Karpas-422 (cell line): ENCODE measurements at places on chromosomes 4 and X.

GRCh38 chr4:7299010-7299907, 106.9 kb downstream of the SORCS2 start:
- no peak for DNase-seq

DNA sequence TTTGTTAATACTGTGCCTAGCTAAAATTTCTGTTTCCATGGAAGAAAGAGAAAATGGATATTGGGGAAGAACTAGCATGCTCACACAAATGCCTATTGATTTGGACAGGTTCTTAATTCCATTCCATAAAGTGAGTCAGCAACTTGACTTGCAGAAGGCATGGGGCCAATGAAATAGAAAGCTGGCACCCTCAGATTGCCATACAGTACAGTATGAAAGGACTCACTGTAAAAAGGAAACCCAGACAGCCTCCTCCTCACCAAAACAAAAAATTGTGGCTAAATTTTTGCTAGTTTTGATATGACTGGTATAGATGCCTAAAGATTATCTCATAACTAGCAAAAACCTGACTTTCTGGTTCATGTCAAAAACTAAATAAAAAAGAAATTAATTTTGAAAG, 11.2 kb upstream of the TAB3 start:
- no peak for DNase-seq

- DNase-seq: no peak
Observed at GRCh38 chr4:176271749-176272148, 2.7 kb upstream of the ASB5 start.

DNA sequence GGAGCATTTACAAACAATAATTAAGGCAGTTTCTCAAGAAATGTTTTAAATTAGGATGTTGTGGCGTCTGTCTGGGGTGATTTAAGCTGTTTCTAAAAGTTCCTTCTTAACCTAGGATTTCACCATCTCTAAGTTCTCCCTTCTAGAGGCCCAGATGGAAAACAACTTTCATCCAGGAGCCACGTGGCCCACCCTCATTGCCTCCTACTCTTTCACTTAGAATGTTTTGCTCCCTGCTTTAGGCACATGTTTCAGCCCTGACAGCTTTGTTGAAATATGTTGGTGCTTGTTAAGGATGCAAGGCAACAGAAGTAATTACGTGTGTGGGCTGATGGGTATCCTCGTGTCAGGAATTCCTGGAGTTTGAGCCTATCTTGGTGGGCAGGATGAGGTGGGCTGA, 131.3 kb downstream of the GUCY2F start:
- DNase-seq: no peak

DNA sequence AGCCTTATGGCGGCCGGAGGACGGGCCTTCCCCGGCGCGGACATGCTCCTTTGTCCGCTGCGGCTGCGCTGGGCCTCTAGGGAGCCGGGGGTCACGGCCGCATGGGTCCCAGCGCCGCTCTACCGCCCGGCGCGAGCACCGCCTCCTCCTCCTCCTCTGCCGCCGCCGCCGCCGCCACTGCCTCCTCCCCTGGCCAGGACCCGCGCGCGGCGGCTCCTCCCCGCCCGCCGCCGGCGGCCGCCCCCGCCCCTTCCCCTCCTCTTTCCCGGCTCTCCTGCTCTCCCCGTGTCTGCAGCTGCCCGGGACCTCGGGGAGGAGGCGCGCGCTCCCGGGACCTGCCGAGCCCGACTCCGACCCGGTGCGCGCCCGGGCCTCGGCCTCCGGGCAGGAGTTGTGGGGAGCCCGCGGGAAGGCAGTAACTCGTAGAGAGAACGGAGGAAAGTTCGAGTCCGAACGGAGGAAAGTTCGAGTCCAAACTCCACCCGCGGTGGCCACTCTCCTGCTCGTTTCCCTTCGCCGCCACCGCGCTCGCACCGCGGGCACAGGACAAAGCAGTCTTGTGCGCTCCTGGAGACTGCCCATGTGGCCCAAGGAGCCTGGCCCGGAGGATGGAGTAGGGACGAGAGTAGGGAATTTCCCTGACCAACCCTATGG, at the start of gene ADGRA3:
TSS of gene ADGRA3 (minus strand) at position 179 of the 654 bp plus-strand sequence. CDS start 282 bp downstream, outside the sequence.
- no peak for DNase-seq

- DNase-seq: no peak
Observed at GRCh38 chrX:41303013-41303412, 30.9 kb upstream of the DDX3X start.

DNA sequence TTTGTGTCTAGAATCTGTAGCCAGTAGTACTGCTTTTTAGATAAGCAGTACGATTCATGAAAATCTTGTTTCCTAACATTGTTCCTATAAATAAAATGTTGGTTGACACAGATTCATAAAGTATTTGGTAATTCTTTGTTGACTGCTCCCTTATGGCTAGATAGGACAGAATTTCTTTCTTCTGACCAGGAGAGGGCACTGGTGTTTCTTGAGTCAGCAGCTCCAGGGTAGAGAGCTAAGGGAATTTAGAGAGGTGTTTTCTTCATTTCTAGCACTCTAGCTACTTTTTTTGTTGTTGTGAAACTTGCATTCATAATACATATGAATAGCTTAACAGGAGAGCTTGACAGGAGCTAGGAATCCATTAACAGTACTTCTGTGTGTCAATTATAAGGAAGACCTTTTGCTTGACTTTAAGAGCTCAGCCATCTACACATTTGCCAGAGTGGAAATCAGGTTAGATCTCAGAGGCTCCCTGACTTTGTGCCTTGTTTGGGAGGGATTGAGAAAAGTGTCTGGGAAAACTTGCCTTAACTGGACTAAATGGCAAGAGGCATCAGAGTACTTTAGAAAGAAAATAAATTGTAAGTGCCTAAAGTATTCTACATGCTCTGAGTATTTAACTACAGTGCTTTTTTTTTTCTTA, 756.1 kb downstream of the SH3BGRL start:
- DNase-seq: peak; percentile 68

DNA sequence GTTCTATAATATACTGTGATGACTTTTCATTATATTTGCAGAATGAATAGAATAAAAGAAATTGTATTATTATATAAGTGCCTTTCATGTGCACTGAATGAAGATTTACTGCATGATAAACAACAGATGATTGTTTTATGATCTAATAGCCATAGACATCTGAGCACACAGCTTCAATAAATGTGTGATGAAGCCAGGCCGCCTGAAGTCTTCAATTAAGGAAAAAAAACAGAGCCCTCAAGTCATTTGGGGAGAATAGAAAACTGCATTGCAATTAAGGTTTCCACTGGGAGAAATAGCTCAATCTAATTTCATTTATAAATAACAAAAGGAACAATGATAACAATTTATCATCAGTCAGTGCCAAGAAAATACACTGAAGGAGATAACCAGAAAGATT, 955.2 kb downstream of the FSTL5 start:
- no peak for DNase-seq

GRCh38 chr4:187172340-187172761, 448.7 kb upstream of the FAT1 start:
- no peak for DNase-seq

DNA sequence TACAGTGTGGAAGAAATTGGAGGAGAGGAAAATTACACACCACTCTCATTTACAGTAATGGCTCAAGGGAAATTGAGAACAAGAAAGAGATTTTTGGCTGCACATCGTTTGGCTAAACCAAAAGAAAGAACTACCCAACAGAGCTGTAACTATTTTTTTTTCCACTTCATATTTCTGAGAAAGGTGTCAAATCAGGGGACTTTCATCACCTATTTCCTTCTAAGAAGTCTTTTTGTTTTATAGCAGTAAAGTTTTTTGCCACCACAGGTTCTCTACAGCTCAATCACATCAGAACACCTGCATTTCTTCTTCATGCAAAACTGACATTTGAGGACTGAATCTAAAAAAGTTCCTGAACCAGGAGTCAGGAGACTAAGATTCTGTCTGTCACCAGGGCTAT, 57.5 kb upstream of the TNIP3 start:
- DNase-seq: no peak

DNA sequence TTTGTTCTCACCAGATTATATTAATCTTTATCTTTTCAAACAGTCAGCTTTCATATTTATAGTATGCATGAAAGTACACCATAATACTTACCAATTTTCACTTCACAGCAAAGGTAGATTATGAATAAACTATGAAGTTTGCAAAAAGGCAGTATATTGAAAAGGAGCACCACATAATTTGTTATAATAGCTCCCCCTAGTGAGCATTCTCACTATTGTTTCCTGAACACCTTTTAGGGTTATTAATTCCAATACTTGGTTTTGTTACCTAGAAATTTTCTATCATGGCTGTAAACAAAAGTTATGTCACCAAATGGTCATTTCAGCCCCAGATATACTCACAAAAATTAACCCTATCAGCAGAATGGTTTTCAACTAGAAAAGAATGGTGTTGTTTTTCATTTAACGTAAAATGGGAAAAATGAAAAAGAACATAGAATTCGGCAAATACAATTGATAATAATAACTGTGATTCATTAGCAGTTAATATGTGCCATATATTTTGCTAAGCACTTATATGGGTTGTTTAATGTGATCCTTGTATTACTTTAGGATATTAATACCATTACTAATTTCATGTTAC, 30.2 kb upstream of the NKX6-1 start:
- peak; percentile 78 for DNase-seq

DNA sequence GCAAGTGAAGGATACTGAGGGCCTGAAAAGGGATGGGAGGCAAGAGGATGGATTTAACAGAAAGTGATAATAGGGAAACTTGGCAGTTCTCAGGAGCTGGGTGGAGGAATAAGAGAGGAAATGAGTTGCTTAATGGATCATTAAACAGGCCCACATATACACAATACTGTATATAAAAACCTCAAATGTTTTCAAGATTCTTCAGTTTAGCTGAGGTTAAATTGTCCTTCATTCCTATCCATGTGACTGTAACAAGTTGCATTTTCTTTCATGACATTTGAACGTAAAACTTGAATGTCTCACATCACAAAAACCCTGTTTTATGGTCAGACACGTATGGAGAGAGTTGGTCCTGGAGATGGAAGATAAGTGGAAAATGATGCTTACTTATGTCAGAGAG, 76.5 kb upstream of the PLAC8 start:
- DNase-seq: no peak

- no peak for DNase-seq
Observed at GRCh38 chr4:163237856-163238255, 71.2 kb upstream of the NAF1 start.

GRCh38 chrX:42720209-42720608, 57.8 kb downstream of the PPP1R2C start:
- DNase-seq: no peak
